ENCODE measurements at places on chromosomes 1 and 21.

DNA sequence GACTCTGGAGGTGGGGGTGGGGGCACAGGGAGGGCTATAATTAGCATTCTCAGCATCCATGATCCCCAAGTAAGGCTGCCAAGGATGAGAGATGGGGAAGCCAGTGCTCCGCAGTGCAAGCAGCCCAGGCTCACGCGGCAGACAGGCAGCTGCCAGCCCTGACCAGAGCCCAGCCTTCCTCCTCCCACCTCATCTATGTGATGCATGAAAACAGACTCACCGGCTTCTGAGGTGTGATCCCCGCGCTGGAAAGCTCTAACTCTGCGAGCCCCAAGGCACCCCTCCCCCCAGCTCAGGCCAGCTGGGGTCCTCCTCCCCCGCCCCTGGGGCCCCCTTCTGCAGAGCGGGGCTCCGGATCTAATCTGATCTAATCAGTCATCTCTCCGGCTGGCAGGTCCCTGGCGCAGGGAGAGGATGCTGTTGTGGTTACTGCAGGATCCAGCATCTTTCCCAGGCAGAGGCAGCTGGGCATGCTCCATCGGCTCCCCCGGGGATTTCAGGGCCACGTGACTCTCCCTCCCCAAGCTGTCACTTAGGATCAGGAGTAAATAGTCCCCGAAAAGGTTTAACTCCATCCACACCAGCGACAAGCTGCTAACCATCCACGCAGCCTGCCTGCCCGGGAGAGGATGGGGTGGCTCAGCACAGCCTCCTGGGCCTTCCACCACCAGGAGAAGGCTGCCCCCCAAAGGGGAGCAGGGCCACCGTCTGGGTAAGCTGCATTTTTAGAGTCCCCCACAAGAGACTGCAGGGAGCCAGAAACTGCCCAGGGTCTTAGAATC is at the start of gene PLEKHA6:
Gene PLEKHA6 (minus strand): TSS at position 456 of the 782 bp plus-strand sequence. CDS start 86,202 bp downstream, outside the sequence.
- no peak for DNase-seq

GRCh38 chr1:244224487-244225430 is 173.7 kb downstream of the ZBTB18 start:
- no peak for DNase-seq

DNA sequence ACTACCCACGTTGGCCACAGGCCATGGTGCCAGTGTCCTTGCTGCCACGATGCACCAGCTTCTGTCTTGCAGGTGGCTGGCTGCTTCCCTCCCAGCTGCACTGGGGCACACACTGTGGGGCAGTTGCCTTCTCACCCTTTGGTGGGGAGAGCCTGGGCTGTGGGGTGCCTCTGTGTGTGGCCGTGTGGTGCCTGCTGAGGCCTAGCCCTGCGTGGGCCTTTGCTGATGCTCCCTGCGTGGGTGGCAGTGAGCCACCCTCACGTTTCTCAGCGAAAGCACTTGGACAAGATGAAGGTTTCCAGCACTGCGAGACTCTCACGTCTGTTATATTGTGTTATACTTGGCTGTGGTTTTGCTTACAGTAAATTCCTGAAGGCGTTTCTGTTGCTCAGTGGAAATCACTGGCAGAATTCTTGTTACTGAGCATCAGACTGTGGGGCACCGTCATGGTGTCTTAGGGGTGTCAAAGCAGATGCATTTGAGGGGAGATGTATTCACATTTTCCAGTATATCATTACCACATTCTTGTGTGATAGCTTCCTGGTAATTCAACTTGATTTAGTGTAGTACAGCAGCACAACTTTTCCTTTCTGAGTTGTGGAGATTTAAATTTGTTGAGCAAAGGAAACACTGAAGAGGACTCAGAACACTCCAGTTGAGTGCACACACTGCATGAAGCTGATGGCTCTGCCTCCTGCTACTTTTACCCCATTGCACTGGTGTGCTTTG is 124.7 kb downstream of the PCBP3 start:
- DNase-seq: no peak

DNA sequence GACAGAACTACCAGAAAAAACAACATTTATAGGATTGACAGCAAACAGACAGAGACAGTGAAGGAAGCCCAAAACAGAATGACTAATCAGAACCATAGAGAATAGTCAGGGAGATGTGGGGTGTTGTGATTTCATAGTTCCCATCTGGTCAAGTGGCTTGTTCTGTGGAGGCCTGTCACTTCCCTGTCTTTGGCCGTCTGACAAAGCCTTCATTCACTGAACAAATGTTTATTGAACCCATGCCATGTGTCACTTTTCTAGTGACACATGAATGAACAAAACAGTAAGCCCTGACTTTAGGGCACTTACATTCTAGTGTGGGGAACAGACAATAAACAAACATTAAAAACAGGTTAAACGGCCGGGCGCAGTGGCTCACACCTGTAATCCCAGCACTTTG is 3.2 kb upstream of the SRRM1 start:
- no peak for DNase-seq

DNA sequence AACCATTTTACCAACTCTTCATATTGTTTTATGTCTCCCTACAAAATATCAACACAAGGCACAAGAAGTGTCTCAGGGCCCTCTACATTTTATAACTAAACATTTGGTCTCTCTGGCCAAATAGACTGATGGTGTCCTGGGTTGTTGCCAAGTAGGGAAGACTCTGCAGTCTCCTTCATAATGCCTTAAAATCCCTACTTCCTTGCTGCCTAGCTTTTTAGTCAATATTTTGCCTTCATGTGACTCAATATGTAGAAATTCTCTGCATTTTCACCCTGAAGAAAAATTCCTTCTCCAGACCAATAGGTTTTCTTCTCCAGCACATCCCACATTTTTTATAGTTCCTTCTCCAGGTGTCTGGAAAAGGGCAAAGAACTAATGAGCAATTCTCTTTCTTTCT is 72.6 kb upstream of the IPO9 start:
- DNase-seq: no peak

DNA sequence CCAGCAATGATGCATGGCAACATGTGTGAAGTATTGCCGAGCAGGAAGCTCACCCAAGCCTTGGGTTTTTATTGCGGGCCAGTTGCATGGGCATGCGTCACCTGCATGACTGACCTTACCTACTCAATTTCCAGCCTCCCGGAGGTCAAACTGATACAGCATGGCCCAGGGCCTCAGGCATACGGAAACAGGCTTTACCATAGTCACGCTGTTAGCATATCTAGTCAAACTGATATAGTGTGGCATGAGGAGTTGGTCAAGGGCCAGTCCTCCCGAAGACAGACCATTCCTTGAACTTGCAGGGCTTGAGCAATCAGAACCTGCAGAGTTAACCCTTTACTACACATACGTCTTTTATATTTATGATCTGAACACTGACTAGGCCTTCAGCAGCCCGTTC is 6.4 kb upstream of the DUSP12 start:
- no peak for DNase-seq
